NCI-H1048 (cell line): ENCODE measurements at places on chromosomes 6 and 20.

DNA sequence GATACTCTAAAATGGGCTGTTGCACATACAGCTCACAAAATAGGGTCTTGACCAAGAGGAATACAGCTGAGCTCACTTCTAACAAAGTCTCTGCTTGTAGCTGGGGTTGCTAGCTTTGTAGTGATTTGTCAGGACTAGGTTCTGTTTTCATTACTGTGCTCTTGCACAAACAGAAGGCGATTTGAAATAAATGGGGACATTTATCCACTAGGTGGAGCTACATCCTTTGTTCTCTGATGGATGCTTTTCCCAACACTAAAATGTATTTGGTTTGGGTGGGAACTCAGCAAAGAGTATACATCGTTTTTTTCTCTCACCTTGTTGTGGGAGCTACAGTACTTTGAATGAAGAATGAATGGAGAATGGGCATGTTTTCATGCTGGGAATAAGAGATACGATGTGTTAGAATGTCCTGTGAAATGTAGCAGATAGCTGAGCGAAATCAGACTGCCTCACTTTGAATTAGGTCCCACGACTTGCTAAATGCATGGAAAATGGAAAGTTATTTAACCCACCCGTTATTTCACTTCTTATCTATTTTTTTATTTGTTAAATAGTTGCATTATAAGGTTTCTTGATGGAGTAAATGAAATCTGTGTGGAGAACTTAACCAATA, 494.7 kb upstream of the MAP3K7 start:
- peak; percentile 14 for DNase-seq

DNA sequence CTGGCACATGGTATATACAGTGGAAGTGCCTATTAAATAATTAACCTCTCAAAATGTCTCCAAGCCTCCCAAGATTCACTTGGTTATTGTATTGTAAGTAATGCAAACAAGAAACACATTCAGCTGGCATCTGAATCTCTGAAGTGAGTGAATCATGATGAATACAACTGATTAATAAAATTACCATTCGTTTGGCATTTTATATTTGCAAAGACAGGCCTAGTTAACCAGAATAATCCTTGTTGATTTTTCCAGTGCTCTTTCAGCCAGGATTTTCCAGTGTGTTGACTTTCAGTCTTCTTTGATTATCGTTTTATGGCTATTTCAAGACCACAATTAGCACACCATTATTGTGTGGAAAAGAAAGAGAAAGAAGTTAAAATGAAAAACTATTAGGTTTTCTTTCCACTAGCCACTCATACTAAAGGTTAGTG, 20.3 kb downstream of the SLC22A2 start:
- DNase-seq, result no peak

- no peak for DNase-seq
Observed at GRCh38 chr6:49155316-49155715, 307.7 kb downstream of the MMUT start.

DNA sequence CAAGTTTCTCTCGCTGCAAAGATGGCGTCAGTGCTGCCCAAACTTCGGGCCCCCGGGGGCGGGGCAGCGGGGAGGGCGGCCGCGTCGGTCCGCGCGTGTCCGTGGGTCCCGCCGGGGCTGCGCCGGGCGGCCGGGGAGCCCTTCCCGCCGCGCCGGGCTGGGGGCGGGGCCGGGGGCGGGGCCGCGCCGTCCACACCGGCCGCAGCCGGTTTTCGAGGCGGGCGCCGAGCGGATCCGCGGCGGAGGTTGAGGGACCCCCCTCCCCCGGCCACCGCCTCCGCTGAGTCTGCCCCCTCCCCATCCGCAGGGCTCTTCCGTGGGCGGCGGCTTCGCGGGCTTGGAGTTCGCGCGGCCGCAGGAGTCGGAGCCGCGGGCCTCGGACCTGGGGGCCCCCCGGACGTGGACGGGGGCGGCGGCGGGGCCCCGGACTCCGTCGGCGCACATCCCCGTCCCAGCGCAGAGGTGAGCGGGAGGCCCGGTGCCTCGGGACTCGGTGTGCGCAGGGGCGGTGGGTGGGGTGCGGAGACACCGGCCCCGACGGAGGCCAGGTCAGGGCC, 572 bp downstream of the SLC2A4RG start:
- no peak for DNase-seq

- DNase-seq, result no peak
Observed at GRCh38 chr20:36585410-36586125, 12.2 kb downstream of the TGIF2 start.

DNA sequence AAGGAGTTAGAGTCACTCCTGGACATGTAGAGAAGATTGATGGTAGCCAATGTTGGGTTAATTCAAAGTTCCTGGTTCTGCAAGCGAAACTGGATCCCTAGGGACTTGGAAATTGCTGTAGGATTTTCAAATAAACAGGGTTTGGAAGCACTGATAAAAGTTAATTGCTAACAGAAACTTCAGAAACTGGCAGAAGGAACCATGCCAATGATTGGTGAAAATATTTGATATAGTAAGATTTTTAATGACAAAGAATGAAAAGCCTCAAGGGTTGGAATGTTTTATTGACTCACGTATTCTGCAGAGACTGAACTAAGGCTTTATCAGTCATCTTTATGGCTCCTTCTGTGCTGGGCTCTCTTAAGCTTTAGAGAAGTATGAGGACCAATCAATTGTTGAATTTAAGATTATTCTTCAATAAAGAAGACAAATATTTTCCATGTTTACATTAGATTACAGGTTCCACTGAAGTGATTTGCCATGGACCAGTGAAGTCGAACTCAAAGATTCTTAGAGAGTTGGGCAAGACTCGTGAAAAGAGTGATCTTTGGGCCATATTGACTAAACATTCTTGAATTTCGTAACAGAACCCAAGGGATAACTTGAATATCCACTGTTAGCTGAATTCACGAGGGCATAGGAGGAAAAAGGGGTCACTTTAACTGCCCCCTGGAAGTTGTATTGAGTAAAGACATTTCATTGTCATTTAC, 371.4 kb downstream of the HDGFL1 start:
- no peak for DNase-seq

DNA sequence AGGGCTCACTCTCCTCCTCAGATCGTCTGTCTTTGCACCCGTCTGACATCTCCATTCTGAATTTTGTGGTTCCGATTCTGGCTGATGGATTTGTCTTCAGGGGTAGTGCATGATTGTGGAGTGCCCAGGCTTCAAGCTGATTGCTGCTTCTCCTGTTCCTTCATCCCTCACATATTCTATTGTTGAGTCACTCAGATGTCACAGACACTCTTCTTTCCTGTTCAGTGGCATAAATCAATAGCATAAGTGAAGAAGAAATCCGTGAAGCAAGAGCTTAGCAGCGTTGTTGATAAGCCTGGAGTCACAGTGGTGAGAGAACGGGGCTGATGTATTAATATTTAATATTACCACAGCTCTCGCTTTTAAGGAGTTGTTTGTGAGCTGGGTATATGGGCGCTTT, 152.5 kb downstream of the MTHFD1L start:
- DNase-seq, result no peak

- DNase-seq, result no peak
Observed at GRCh38 chr6:18039481-18039880, 52.0 kb upstream of the KIF13A start.

GRCh38 chr6:1851681-1852456, 242.2 kb downstream of the FOXC1 start:
- DNase-seq, result no peak

DNA sequence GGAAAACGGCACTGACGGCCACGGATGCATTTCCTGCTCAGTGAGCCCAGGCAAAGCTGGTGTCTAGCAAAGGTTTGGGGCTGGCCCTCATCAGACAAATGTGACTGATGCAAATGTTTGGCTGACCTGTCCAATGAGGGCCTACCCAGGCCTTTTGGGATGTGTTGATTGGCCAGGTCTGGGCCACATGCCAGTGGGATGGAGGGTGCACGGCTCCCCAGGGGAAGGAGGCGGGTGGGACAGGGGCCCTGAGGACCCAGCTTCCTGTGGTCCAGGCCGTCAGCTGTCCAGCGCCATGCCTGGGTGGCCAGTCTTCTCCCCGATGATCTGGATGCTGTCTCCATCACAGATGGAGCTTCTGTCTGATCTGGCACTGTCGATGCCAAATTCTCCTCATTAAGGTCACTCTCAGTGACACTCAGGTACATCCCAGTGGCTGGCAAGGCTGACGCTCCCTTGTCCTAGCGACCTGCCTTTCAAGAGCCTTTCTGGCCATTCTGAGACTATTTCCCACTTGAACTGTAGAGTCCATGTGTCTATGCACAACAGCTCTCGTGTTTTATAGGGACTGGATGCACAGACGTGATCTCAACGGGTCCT, 43.0 kb downstream of the NTSR1 start:
- DNase-seq, result no peak
